Activated B cell treated with CpG ODN at 0.5 μM for 24 hours (primary cell): ENCODE measurements at places on chromosomes 7 and 10. TPM values are rescaled to one million over a fixed set of nuclear protein-coding genes. Genes with fewer than 3 reads are reported as not detected.

Gene NEURL1
- 0.61 and 0.93 TPM in 2 replicates for total RNA-seq

Gene SLC16A12
- total RNA-seq, result not detected in 2 replicates

Gene EBLN1
- total RNA-seq, result not detected in 2 replicates

Gene COL28A1
- 0.16 and 0.17 TPM in 2 replicates for total RNA-seq

DNA sequence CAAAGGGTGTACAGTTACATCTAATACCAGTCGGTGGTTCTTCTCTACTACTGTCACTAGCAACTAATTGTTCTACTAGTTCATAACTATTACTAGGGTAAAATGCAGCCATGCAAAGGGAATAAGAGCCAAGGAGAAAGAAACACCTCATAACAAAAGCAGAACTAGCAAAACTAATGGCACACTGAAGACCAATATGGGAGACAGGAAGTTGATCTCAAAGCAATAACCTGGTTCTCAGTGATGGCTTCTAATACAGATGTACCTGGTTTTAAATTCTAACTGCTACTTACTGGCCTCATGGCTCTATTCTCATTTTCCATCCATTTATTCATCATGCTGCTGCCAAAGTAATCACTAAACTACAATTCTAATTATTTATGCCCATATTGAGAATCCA, 170.3 kb downstream of the SEMA3E start:
- DNase-seq, result no peak

DNA sequence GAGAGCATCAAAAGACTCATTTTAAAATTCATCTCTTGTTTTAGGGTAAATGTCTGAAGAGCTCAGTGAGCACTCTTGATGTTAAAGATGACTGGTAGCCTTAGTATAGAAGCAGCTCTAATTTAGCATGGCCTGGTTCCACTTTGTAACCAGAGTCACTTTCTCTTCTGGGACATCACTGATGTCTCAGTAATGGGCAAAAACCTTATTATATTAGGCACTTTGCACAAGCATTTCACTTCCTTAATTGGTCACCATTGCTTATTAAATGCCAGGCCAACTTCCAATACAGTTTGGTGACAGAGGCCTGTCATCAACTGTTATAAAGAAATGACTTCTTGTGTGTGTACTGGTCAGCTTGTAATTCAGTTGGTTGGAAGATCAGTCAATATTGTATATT, 53.0 kb downstream of the STEAP1B start:
- no peak for DNase-seq

DNA sequence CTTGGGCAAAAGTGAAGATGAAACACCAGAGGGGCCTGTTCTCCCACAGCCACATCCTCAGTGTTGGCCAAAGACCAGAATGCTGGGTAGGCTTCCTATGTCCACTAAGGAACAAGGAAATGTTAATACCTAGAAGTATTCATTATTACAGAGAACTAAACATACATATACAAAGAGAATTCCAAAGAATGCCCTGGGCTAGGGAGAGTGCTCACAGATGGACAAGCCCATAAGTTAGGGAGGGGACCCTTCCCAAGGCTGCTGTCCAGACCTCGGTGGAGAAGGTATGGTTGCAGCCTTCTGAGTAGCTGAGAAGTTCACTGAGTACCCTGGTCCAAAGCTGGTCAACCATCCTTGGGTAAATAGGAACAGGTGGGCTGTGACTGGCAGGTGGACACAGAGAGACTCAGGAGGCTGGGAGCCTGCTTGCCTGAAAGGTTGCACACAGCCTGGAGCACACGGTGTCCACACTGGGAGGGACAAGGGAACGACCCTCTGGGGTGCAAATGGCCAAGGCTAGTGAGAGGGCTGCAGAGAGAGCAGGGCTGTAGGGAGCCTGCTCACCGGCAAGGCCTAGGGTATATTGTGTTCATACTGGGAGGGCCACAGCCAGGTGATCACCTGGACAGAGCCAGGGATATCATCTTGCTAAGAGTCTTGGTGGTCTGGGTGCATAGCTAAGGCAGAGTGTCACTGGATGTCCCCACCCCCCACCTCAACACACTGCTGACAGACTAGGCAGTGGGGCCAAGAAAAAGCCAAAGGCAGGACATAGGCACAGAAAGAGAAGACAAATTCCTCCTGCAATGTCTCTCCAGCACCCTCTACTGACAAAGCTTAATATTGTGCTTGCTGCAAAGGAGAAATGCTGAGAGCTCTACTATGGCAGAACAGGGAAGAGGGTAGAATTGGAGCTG, 40.3 kb downstream of the CPVL start:
- DNase-seq, result no peak

- DNase-seq, result no peak
These were observed 36.8 kb downstream of the AFAP1L2 start for GRCh38 chr10:114367351-114368056.

GRCh38 chr7:11817111-11817740, 14.8 kb downstream of the THSD7A start:
- DNase-seq, result no peak

DNA sequence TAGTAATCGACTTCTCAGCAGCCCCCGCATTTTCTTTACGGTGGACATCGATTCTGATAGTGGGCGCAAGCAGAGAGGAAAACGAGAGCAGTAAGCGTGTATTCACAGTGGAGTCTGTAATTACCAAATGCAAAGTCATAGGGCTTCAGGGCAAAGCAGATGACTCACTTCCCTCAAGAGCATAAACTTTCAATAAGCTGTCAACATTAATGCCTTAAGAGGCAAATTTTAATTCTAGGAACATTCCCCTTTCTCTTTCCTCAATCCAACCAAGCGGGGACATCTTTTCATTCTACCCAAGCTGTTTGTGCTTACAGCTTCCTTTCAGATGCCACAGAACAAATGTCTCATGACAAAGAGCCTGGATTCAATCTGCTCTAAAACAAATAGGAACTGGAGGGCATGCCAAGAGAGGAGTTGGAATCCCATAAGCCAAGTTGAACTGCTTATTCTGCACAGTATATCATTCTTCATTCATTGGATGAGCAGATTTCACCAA, 48.6 kb downstream of the MALSU1 start:
- no peak for DNase-seq

GRCh38 chr7:155003092-155003375, at the start of gene PAXIP1:
Gene PAXIP1 (minus strand): TSS chr7:155003124. CDS start chr7:155002929, 195 bp downstream.
- DNase-seq, result peak; percentile 83

GRCh38 chr7:17580141-17580540, 281.7 kb downstream of the AHR start:
- no peak for DNase-seq

DNA sequence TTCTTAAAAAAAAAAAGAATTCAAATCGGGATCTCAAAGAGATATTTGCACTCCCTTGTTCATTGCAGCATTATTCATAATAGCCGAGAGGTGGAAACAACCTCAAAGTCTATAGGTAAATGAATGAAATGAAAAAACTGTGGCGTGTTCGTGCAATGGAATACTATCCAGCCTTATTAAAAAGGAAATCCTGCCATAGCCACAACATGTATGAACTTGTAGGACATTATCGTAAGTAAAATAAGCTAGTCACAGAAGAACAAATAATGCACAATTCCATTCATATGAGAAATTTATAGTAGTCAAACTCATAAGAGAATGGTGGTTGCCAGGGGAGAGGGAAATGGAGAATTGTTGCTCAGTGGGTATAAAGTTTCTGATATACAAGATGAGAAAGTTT, 37.9 kb downstream of the GRK5 start:
- no peak for DNase-seq

DNA sequence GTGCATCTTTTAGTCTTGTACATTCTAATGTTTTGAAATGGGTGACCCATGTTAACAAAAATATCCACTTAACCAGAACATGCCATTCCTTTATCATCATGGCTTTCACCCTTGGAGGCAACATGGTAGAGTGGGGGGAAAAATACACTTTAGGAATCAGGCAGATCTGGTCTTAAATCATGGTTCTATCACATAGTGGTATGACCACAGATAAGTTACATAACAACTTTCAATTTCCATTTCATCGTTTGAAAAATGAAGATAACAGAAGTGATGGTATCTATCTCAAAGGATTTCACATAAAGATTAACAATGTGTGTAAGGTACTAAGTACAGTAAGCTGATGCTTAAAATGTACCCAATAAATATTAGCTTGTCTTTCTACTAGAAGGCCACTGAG, 19.0 kb downstream of the TMEM168 start:
- DNase-seq, result no peak

- no peak for DNase-seq
These were observed 102.2 kb downstream of the RNF216 start for GRCh38 chr7:5679048-5679812.
